ENCODE measurements at places on chromosomes 1 and 21.

DNA sequence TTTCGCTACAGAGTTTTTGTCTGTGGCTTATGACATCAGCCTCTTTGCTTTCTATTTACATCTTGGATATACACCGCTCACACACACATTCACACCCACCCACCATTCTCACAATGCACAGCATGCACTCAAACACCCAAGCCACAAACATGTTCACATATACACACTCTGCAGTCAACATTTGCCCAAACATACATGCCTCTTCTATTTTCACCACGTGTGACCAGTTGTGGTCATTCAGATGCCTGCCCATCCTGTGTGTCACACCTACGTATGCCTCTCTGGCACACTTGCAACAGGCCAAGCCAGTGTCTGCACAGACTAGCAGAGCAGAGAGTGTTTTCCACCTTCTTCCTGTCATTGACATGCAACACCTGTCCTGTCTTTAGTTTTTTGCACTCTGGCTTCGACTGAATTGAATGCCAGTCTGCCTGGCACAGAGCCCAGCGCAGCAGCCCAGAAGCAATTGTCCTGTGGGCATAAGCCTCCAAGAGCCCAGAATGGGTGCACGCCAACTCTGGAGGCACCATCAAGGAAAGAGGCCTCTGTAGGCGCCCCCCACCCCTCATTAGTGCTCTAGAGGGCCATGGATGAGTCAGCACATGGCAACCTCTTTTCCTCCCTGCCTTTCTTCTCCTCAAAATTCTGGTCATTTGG, 37.7 kb upstream of the LRRN2 start:
- no peak for DNase-seq

DNA sequence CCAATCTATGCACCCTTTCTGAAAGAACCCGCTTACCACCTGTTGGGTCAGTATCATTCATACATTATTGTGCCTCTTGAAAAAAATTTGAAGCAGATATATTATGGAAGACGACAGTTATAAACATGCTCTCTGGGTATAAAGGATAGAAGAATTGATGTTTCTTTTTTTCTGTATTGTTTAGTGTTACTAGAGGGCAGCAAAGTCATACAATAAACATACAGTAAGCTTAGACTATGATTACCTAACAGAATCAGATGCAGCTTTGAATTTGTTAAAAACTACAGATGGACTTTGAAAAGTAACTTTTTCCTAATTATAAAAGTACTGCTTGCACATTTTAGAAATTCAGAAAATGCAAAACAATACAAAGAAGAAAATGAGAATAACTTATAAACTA, 11.1 kb upstream of the PAXBP1 start:
- no peak for DNase-seq

GRCh38 chr1:110112656-110113055, 413 bp downstream of the UBL4B start:
- DNase-seq: no peak

- no peak for DNase-seq
These were observed 127.8 kb downstream of the NTMT2 start for GRCh38 chr1:170273291-170274130.

GRCh38 chr1:88029142-88029541, 654.9 kb upstream of the PKN2 start:
- no peak for DNase-seq
